Activated naive CD4-positive, alpha-beta T cell (primary cell): ENCODE measurements at places on chromosomes 12 and 14.

DNA sequence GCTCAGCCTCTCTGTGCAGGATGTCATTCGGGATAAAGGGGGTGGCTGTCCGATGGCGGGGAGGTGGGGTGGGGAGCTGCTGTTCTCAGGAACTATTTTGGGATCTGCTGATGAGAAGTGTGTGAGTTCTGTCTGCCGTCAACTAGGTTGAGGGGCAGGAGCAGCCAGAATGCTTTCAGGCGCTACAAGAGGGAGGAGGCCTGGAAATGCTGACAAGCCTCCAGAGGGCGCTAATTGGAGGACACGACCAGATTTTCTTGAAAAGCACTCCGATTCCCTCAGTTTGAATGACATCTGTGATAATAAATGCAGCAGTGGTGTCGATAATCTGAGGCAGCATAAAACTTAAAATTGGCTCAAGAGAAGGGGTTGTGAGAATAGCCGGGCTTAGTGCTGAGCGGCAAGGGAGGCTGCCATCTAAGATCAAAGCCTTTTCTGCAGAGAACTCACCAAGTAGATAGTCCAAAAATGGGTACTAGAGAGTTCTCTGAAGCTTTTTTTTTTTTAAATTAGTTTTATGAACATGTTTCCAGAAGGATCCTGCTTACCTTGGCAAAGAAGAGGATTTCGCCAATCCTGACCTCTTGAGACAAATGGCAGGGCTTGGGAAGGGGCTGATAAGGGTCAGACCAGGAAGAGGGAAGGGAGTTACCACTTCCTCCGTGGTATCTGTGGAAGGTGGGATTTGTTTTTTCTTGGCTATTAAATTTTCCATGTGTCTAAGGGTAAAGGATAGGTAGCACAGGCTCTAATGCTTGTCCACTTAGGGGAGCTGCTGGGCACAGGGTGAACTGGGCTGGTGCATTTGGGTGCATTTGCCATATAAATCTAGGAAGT lies 94.4 kb downstream of the CRACR2A start:
- DNase-seq, result no peak

GRCh38 chr12:24705741-24706358 lies 243.1 kb downstream of the BCAT1 start:
- DNase-seq, result no peak

GRCh38 chr14:100965296-100965695 lies 61.8 kb upstream of the RTL1 start:
- DNase-seq, result no peak

- DNase-seq, result no peak
These were observed 8.1 kb upstream of the ATXN2 start for GRCh38 chr12:111607239-111607638.

DNA sequence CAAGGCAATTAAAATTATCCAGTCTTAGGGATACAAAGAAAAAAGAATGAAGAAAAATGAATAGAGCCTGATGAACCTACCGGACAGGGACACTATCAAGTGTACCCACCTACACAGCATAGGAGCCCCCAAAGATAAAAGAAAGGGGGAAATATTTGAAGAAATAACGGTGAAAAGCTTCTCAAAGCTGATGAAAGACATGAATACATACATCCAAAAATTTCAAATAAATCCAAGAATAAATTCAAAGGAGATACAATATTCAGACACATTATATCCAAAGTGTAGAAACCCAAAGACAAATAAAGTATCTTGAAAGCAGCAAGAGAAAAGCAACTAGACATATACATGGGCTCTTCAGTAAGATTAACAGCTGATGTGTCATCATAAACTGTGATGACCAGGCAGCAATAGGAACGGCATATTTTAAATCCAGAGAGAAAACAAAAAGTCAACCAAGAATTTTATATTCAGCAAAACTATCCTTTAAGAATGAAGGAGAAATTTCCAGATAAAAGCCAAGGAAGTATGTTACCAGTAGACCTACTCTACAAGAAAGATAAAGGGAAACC lies 56.0 kb downstream of the CDK17 start:
- no peak for DNase-seq

DNA sequence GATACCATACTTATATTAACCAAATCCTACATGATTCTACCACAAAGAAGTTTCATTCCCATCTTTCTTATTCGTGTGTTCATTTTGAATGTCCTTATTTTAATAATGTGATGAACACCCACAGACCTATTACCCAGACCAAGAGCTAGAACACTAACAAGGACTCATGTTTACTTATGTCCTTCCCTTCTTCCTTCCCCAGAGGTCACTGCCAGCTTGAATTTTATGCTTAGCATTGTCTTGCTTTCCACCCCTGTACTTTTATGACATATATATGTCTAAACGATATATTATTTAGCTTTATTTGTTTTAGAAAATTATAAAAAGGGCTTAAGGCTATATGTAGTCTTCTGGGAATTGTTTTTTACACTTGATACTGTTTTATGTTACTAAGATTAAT lies 238.6 kb downstream of the LRIG3 start:
- DNase-seq, result no peak

GRCh38 chr14:24892497-24893051 lies 157.4 kb downstream of the STXBP6 start:
- DNase-seq, result no peak

DNA sequence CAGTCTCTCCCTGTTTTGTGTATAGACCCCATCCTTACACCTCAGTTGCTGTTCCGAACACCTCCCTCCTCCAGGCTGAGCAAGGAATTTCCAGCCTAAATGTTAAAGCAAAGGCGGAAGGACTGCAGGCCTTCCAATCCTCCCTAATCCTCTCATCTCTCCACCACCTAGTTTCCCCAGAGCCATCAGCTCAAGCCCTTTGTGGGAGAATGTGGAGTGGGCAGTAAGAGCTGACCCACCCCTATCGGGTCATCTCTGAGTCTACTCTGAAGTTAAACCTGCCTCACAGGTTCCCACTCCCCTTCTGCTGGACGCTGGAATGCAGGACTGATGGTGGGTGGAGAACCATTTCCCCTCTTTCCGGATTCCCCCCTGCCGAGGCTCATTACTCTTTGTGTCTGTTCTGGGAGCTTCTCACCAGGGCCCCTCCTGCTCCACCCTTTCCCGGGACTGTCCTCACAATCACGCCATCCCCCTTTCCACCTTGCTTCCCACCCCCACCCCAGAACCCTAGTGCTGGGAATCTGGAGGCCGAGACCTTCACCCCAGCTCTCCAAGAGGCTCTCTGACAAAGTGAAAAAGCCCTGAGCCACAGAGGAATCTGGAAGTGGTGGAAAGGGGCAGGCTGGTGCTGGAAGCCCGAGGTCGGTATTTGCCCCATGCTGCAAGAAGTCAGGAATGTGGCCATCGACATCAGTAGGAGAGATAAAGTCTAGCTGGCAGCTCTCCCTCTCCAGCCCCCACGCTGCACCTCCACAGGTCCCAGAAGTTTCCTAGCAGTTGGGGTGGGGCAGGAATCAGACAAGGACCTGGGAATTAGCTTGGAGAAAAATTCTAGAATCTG lies 3.3 kb upstream of the KRT18 start:
- no peak for DNase-seq

- no peak for DNase-seq
These were observed 297.9 kb upstream of the AMIGO2 start for GRCh38 chr12:47377414-47378221.

GRCh38 chr12:55001198-55001868 lies 16.8 kb upstream of the TESPA1 start:
- DNase-seq, result no peak

- DNase-seq, result no peak
These were observed 320.7 kb downstream of the BTG1 start for GRCh38 chr12:91824991-91825390.

DNA sequence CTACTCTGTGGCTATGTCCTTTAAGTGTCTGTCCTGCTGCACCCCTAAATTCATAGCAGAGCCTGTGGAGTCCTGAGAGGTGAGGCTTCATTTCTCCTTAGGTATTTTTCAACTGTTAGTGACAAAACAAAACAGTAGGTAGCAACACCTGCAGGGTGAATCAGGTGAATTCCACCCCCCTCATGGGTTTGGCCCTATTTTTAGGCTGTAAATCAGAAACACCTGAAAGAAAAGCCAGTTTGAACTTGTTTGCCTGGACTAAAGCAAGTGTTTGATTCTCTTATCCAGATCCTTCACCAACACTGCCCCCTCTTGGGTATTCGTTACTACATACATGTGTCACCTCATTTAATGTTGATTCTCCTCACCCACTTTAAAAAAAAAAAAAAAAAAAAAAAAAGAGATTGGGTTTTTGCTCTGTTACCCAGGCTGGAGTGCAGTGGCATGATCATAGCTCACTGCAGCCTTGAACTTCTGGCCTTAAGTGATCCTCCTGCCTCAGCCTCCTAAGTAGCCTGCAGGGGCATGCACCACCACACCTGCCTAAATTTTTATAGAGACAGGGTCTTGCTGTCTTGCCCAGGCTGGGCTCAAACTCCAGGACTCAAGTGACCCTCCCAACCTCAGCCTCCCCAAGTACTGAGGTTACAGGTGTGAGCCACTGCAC lies 10.3 kb downstream of the TBPL2 start:
- DNase-seq, result no peak

- no peak for DNase-seq
These were observed 65.5 kb downstream of the KSR2 start for GRCh38 chr12:117903110-117903840.

- no peak for DNase-seq
These were observed 212.6 kb downstream of the TTC8 start for GRCh38 chr14:89037065-89037464.

DNA sequence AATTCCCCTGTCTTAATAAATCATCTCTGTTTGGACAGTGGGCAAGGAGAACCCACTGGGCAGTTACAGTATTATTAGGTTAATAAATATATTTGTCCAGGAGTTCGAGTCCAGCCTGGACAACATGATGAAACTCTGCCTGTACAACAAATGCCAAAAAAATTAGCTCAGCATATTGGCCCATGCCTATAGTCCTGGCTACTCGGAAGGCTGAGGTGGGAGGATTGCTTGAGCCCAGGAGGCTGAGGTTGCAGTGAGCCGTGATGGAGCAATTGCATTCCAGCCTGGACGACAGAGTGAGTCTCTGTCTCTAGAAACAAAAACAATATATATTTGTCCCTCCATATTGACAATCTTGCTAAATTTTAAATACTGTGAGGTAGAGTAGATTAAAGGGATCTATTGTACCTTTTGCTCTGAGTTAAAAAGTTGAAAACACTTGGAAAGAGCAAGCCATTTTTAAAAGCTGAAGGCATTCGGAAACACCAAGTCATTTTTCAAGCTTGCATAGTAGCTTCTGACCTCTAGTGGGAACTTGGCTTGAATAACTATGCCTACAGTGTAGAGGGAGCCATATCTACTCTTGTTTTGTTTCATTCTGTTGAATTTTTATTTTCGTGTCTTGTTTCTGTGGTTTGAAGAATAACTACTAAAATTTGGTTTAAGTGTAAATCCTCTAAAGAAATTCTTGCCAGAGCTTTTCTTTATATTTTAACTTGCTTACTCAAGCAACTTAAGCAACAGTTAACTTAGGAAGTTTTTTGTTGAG lies 14.6 kb upstream of the EEA1 start:
- no peak for DNase-seq

GRCh38 chr14:92694807-92695206 lies 53.6 kb downstream of the LGMN start:
- DNase-seq, result no peak

GRCh38 chr12:87923361-87923760 lies 105.8 kb downstream of the C12orf50 start:
- DNase-seq, result no peak

DNA sequence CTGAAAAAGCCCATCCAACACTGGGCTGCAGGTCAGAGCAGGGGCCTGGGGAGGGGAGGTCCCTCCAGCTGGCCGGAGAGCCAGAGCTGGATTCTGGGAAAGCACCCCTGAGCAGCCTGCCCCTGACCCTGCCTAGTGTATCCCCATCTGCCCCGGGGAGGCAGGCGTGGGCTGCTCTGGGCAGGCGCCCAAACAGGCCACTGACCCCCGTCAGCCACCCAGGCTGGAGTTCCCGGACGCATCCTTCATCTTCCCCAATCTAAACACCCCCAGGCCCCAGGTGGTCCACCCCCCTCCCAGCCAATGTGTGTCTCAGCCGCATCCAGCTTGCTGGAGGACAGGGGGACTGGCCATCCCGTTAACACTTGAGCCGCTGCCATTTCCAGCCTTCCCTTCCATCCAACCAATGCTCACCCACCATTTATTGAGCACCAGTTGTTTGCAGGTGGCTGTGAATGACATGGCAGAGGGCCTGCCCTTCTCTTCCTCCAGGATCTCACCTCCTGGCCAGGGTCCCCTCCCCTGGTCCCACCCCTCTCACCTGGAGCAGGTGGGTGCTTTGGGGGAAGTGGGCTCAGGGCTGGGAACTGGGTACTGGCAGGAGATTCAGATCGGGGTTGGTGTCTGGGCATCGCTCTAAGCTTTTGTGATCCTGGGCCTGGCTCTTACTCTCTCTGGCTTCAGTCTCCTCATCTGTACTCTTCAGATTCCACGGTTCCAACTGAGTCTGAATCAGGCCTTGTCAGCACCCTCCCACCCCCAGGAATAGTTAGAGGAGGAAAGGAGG lies 743 bp upstream of the DTX1 start:
- no peak for DNase-seq

DNA sequence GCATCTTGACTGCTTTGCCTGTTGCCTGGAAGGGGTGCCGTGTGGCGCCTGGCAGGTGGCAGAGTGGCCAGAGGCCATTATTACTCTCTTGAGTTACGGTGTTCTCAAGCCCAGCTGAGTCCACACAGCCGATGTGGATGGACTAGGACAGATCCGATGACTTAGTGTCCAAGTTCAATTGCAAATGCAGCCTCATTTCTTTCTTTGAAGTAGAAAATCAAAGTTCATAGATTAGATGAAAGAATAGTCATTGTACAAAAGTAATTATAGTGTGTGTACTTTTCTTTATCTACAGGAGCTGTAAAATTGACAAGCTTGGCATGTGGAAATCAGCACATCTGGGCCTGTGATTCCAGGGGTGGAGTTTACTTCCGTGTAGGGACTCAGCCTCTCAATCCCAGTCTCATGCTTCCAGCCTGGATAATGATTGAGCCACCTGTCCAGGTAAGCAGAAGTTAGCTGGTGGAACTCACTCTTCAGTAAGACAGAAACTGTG lies 44.7 kb downstream of the ANKRD9 start:
- no peak for DNase-seq

DNA sequence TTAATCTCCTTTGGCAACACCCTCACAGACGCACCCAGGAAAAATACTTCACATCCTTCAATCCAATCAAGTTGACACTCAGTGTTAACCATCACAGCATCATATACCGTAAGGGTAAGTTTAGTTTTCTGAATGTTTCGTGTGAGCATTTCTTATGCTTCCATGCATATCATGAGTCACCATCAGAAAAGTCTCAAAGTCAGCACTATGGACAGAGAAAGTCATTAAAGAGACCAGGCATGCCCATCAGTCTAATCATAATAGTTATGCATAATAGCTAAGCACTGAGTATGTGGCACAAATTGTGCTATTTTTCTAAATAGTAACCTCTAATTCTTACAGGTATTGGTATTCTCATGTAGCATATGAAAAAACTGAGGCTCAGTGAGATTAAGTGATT lies 158.8 kb upstream of the PRMT8 start:
- DNase-seq, result no peak

GRCh38 chr12:100376161-100376560 lies 19.3 kb downstream of the SLC17A8 start:
- no peak for DNase-seq
